Central memory CD8-positive, alpha-beta T cell (primary cell): ENCODE measurements at places on chromosomes 5 and 9.

DNA sequence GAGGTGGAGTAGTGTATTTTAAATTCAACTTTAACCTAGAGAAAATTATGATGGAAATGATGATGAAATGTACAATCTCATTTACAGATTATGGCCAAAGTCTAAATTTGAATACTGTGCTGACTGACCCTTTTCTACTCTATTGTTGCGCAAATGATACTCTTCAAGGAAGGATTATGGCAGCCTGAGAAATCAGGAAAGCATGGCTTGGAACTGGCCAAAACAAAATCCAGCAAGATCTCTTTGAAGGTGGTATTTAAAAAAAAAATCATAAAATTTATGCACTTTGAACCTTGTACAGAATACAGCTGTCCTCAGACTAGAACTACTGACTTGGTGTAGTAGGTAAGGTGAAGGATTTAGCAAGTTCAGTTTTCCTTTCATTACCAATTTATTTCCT, 105.3 kb downstream of the NDUFAF2 start:
- no peak for DNase-seq

- no peak for DNase-seq
Observed at GRCh38 chr5:59479086-59479485, 414.4 kb downstream of the PDE4D start.

DNA sequence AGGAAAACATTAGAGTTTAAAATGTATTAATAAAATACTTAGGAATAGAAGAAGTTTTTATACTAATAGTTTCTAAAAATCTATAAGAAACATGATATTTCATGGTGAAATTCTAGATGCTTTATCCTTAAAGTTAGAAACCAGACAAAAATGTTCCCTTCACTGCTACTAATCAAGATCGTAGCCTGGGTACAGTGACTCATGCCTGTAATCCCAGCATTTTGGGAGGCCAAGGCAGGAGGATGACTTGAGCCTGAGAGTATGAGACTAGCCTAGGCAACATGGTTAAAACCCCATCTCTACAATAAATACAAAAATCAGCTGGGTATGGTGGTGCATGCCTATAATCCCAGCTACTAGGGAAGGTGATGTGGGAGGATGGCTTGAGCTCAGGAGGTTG, 30.4 kb upstream of the KLF9 start:
- DNase-seq = no peak

- DNase-seq = no peak
Observed at GRCh38 chr9:108708448-108708847, 147.3 kb downstream of the ACTL7B start.

DNA sequence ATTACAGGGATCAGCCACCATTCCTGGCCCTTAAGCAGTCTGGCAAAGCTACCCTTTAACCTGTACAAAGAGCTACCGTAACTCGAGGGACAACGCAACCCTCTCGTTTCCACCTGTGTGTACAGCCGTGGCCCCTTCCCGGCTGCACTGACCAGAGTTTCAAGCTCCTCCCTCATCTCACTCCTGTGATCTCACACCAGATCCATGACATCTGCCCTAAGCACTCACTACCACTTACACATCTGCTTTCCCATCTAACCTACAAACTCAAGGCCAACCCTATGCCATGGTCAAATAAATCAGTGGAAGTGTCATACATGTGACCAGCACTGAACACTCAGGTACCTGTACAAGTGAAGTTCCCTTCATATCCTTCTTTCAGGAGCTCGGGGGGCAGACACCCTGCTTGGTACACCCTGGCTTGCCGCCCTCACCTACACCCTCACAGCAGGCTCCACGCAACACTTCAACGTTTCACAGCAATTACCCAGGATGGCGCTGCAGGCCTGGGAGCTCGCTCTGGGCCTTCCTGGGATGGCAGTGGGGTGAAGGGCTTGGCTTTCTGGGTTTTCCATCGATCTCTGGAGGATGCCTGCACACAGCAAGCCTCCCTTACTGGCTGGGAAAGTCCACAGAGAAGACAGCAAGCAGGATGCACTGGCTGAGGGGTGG, 61.7 kb downstream of the PRRT1B start:
- DNase-seq = no peak

DNA sequence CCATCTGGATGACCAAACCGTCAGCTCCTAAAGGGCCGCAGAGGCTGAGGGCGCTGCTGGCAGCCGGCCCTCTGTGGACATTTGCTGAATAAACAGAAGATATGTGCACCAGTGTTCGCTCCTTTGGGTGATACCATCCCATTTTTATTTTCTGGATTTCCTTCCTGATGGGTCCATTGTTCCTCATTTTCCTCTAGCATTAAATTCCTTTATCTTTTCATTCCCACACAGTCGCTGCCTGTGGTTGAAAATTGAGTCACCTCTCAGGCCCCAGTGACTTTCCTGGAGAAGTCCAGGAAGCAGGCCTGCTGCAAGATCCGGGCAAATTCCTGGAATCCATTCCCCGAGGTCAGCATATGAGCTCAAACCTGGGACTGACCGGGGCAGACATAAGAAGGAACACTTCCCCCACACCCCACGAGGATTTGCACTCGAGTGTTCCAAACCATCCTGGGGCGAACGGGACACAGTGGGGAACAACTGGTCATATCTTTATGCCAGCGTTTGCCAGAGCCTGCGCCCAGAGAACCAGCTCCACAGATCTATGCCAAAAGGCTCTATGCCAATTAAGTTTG, 86.7 kb upstream of the PCA3 start:
- no peak for DNase-seq

GRCh38 chr9:85212209-85212608, 529.5 kb downstream of the AGTPBP1 start:
- DNase-seq = no peak

GRCh38 chr9:134034215-134035040, 9.1 kb downstream of the BRD3OS start:
- no peak for DNase-seq

DNA sequence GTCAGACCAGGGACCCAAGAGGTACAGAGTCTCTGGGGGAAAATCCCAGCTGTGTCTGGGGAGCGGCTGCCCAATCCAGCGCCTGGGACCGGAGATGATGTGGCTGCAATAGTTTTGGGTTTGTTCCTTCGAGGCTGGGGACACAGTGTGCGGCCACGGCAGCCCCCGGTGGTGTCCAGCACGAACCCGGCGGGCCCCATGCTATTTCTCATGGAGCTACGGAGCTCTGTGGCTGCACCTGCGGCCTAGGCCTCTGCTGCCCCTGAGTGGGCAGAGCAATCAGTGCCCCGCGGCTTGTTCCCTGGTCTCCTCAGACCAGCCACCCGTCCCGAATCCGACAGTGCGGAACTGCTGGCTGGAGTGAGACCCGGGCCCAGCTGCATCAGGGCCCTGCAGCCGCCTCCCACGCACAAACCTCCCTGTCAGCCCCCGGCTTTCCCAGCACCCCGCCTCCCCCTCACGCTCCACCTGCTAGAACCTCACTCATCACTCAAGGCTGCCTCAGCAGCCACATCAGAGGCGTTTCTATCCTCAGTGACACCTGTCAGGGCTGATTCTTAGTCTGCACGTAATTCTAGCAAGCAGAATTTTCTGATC, 29.0 kb downstream of the SARDH start:
- no peak for DNase-seq
